ENCODE measurements at places on chromosomes 6 and 20. TPM values are rescaled to one million over a fixed set of nuclear protein-coding genes. Genes with fewer than 3 reads are reported as not detected.

MEP1A gene
- not detected for total RNA-seq

MRPL14 gene
- 96.3 TPM for total RNA-seq

CFAP206 gene
- total RNA-seq: 2.9 TPM

PLAGL1 gene
- total RNA-seq: 8.3 TPM

FERMT1 gene
- total RNA-seq: 20.6 TPM

FOXS1 gene
- not detected for total RNA-seq

WFDC10B gene
- total RNA-seq: not detected

CDH4 gene
- not detected for total RNA-seq

SAMD5 gene
- 2.0 TPM for total RNA-seq

SYNDIG1 gene
- 0.35 TPM for total RNA-seq

RTF2 gene
- total RNA-seq: 108 TPM

PGC gene
- total RNA-seq: not detected

DEFB124 gene
- not detected for total RNA-seq

COL12A1 gene
- 12.5 TPM for total RNA-seq

GPR6 gene
- total RNA-seq: not detected

- no peak for DNase-seq
Observed at GRCh38 chr20:38855356-38855755, 49.9 kb downstream of the PPP1R16B start.

GRCh38 chr6:137685798-137686375, 181.2 kb upstream of the TNFAIP3 start:
- no peak for DNase-seq

DNA sequence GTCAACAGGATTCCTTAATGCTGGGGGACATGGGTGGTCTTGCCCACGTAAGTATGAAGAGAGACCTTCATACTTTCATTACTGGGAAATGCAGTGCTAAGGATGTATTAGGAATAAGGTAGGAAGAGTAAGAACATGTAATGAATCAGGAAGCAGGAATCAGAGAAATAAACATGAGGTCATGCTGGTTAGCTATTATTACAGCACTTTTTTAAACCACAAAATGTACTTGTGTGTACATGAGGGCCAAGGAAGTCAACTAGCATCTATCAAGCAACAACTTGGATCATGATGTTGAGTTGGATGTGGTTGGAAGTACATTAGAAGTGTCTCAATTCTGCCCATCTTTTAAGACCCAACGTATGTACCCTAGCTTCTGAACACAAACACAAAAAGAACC, 63.5 kb upstream of the E2F3 start:
- DNase-seq: no peak

DNA sequence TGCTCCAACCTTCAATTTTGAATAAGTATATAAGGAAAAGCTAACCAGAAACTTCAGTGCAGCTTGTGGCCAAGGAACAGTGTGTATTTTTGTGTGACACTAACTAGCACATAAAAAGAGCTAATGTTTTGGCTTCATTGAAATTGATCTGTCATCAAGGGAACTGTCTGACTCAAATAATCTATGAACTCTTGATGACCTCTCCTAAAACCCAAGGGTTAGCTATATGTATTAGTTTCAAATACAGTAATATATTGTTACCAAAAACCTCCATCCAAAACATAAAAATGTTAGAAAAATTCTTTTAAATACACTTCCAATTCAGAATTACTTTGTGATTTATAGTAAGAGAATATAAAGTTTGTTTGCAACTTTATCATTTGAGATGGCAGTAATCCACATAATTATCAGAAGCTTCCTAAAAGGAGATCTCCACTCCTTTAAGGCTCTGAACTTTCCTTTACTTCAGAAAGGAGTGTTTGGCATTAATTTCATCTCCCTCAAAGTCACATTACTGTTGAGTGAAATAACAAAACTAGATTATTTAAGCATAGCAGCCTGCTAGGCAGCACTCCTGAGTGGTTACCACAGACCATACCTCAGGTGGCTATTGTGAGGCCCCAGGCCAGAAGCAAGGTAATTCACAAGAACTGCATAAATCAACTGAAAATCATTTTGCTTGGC, 46.3 kb upstream of the HSF2 start:
- DNase-seq: no peak

- no peak for DNase-seq
Observed at GRCh38 chr6:34276881-34277762, 28.3 kb upstream of the SMIM29 start.

DNA sequence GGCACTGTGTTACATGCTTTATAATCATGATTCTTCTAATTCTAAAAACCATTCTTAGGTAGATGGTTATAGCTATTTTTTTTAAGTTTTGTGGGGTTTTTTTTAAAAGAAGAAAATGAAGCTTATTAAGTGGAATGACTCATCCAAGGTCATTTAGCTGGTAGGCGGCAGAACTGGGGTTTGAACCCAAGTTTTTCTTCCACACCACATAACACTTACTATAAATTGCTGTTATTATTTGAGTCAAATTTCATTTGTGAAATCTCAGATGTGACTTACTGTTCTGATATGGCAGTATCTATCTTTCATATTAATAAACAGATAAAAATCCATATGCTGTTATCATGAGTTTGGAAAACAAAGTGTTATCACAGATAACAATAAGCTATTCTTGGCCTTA, 10.4 kb upstream of the COL10A1 start:
- DNase-seq: no peak

- DNase-seq: no peak
Observed at GRCh38 chr20:47224857-47225256, 131.6 kb downstream of the ZMYND8 start.

GRCh38 chr6:111625461-111626391, 20.0 kb upstream of the TRAF3IP2 start:
- no peak for DNase-seq

GRCh38 chr20:2671977-2672376, 8.0 kb upstream of the IDH3B start:
- DNase-seq: no peak

GRCh38 chr20:17504066-17504897, 26.9 kb downstream of the BFSP1 start:
- DNase-seq: no peak

DNA sequence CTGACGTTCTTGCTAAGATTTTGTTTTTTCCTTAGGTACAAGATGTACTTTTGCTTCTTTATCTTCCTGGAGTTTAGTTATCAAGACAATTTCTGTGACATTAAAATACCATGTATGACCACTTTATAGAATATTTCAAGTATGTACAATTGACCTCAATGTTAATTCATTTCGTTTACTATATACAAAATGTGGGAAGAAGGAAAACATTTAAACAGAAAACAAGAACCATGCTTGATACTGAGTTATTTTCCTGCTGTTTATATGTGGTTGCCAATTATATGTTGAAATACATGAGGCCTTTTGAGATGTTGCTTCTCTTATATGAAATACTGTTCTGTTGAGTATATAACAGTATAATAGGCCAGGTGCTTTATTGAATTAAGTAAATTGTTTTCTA, 184.3 kb downstream of the JARID2 start:
- no peak for DNase-seq

GRCh38 chr20:675453-676314, at the start of gene SCRT2:
Gene SCRT2 (minus strand): TSS chr20:675802. CDS start chr20:675601, 201 bp downstream.
- DNase-seq: peak; percentile 75

- no peak for DNase-seq
Observed at GRCh38 chr6:33075208-33075567, 602 bp upstream of the HLA-DPB1 start.

All from PC-9 (cell line).